ENCODE measurements at places on chromosomes 11 and 22.

- no peak for DNase-seq
These were observed 8.1 kb upstream of the PANX2 start for GRCh38 chr22:50162391-50162956.

DNA sequence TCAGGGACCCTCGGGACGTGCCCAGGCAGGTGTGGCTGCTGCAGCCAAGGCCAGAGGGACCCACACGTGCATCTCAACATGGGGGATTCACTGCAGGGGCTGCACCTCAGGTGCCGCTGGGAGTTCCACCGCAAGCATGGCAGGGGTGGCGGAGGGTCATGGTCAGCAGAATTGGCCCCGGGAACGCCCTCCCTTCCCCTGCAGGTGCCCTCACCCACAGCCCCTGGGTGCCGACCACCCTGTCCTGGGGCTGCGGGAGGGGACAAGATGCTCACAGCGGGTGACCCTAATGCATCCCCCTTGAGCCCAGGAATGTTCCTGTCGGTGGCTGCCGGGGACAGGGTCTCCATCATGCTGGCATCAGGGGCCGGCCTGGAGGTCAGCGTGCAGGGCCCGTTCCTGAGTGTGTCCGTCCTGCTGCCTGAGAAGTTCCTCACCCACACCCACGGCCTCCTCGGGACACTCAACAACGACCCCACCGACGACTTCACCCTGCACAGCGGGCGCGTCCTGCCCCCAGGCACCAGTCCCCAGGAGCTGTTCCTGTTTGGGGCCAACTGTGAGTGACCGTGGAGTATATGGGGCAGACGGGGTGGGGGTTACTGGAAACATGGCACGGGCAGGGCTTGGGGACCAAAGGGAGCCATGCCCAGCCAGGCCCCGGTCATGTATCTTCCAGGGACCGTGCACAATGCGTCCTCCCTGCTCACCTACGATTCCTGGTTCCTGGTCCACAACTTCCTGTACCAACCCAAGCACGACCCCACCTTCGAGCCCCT, 5.8 kb downstream of the SUSD2 start:
- no peak for DNase-seq

DNA sequence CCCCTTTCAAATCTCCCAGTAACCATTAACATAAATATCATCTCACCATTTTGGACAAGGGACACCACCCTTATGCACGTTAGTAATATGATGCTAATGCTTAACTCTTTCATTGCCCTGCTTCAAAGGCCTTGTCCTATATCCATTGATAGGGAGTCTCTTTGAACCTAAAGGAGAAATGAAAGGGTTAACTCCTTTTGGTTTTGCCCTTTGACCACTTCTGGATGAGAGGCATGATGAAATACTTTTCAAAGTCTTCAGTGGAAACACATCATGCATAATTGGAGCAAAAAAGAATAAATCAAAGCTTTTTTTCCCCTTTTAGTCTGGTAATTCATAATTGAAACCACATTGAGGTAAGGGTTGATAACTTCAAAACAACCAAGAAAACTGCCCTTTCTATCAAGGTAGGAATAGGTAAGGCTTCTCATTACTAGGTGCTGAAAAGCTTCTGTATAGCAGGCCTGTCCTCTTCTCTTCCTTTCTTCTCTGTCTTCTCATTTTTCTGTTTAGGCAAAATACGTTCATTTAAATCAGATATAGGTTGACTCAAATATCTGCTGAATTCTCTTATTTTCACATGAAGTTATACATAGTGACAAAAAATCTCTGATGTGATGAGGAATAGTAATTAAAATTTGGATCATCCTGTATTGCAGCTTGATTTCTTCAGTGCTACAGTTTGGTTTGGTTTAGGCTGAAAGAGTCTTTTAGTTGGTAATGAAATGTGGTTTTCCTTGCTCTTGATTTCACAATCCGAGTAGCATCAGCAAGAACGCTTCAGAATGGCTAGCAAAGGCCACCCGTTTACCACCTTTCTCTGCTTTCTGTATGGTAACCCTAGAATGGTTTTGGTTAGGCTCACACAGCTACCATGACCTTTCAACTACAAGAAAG, 94.8 kb downstream of the EXT2 start:
- no peak for DNase-seq

GRCh38 chr22:37996079-37996478, 11.7 kb upstream of the SOX10 start:
- DNase-seq = no peak

- no peak for DNase-seq
These were observed 725.1 kb upstream of the CHORDC1 start for GRCh38 chr11:90947930-90948329.

DNA sequence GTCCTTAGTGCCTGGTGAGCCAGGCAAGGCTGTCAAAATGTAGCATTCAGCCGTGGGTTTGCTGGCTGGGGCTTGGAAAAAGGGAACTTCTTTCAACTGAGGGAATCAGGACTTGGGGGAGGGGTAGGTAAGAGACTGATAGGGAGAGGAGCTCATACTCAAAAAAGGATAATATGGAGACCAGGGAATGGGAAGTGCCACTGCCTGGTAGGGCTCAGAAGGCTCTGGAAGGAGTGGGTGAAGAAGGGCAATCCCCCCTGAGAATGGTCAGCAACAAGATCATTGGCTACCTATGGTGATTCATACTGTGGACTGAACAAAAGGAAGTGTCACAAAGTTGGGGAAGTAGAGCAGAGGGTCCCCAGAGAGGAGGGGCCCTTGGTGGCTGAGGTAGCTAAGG, 1.9 kb downstream of the CNGA4 start:
- no peak for DNase-seq

- no peak for DNase-seq
These were observed 8.6 kb downstream of the CFL1 start for GRCh38 chr11:65849366-65849765.

DNA sequence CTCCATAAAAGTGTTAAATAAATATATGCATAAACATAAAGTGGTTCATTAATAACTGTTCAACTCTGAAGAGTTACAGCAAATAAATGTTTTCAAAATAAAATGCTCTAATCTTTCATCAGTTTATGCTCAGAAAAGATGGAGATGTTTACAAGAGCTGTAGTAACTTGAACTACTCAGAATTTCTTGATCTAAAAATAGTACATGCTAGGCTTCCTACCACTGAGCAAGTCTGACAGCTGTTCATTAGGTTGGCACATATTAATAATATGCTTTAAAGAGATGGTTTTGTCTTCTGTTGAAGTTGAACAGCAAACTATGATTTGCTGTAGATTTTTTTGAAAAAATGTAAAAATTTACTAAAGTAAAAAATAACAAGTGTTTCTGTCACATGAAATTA, 10.8 kb upstream of the SLN start:
- DNase-seq = no peak

DNA sequence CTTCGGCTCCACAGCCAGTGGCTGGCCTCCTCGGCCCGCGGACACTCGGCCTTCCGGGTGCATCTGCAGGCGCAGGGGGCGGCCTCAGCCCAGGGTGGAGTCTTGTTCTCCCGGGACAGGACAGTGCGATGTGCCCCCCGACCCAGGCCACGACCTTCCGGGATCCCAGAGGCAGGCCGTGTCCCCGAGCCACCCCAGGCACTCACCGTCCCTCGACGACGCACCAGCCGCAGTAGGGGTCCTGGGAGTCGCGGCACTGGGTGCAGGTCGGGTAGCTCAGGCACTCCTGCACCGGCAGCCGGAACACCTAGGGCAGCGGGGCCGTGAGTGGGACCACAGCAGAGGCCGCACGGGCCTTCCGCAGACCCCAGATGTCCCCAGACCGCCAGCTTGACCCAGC, 17.6 kb upstream of the MAPK11 start:
- DNase-seq = no peak

- no peak for DNase-seq
These were observed 54.1 kb downstream of the MYH9 start for GRCh38 chr22:36333644-36334043.

GRCh38 chr11:132790466-132790865, 741.8 kb downstream of the OPCML start:
- DNase-seq = no peak

DNA sequence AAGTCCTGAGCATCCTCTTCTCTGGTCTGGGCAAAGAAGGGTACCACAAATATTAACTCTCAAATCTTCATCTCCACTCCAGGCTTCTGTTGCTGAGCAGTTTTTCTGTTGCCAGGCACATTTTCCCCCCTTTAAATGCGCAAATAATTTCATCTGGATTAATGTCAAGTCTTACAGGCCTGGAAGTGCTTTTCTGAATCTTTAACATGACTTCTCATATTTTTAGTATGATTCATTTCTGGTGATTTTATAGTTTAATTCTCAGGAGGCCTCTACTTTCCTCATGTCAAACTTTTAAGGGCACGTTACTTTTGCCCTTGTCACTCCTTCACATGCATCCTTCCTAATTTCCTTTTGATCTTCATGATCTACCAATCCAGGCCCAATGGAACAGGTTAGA, 510.2 kb downstream of the METTL15 start:
- DNase-seq = no peak

- DNase-seq = no peak
These were observed 22.3 kb downstream of the TTLL1 start for GRCh38 chr22:43066844-43067385.

GRCh38 chr11:40227730-40228129, 1231.7 kb downstream of the LRRC4C start:
- peak; percentile 16 for DNase-seq

DNA sequence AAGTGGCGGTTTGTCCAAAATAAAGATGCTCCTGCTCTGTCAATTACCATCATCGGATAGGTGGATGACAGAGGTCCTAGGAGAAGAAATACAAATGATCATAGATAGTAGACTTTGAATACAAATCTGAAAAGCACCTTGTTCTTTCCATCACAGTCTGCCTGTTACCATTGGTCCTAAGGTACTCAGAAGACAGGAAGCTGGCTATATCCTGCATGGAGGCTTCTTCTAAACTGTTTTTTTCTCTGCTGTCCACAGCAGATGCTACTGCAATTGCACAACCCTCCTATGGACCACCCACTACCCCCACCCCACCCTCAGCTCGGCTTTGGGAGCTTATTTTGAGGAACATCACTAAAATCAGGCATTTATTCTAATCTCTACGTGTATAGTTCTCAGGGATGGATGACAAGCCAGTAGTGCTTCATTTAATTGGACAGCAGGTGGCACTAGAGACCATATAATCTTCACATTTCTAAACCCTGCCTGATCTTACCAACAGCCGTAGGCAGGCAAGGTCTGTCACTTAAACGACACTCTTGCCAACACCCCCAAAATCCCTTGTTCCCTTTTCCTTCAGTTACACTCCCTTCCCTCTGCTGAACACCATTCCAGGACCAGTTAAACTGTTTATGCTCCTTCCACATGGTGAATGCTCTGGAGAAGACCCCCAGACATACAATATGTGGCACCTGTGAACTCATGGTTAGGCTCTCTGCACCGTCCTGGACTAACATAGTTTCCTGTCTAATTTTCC, 6.6 kb upstream of the PTS start:
- DNase-seq = peak; percentile 56

- DNase-seq = no peak
These were observed 151.6 kb downstream of the FAT3 start for GRCh38 chr11:92376146-92376599.

DNA sequence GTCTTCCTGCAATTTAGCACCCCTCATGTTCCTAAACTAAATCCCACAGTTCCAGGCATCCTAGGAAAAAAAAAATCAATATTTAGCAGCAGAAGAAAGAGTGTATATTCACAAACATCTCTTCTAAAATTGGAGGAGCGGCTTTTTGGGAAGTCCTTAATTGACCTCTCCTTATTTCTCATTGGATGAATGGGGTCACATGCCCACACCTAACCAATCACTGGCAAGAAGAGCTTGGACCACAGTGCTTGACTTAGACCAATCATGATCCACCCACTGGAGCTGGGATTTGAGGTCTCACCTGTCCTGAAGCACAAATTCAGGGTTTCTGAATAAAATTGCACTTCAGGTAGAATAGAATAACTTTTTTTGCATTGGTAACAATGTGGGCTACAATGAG, 16.0 kb downstream of the CD44 start:
- DNase-seq = no peak

DNA sequence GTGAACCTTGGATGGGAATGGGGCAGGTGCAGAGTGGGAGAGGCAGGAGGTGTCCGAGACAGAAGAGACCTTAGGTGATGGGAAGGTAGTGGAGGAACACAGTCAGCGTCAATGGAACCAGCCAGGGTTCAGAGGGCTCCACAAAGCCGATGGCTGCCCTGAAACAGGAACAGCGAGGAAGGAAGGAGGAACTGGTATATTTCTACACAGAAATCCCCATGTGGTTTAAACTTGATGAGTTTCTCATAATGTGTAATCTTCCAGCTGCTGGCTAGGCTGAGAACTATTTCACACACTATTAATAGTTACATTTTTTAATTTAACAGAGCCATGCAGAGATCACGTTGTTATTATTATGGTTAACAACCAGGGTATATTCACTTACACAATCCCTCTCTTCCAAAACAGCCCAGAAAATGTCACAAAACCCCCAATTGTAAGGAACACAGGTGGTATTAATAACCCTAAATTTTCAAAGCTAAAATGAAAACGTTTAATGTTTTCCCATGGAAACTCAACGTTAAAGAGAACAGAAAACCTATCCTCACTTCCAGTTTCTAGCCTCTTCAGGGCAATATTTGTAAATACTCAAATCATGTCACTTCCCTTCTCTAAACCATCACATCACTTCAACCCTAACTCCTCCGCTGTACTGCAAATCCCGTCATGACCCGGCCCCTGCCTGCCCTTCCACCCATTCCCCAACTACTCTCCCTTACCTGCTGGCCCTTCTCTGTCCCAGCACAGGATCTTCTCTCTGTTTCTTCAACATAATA, 74.5 kb upstream of the ARFGAP3 start:
- DNase-seq = peak; percentile 79

- no peak for DNase-seq
These were observed 18.4 kb downstream of the TTC12 start for GRCh38 chr11:113332638-113333329.

GRCh38 chr22:28716686-28717085, 24.9 kb downstream of the CHEK2 start:
- no peak for DNase-seq

GRCh38 chr11:112606656-112607055, 346.0 kb upstream of the PLET1 start:
- DNase-seq = no peak

DNA sequence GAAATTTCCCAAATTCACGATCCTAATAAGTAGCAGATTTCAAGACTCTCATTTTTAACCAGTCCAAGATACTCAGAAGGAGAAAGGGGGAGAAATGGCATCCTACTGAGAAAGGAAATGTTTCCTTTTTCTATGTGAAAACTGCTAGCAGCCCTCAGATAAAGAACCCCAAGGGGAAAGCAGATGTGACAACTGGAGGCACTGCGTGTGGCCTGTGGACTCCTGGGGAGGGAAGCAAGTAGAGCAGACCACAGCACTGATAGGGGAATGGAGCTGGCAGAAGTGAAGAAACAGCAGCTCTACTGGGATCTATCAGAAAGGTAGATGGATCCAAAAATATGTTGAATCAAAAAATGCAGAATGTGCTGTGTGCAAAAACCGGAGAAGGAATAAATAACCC, 239.7 kb upstream of the API5 start:
- DNase-seq = no peak

DNA sequence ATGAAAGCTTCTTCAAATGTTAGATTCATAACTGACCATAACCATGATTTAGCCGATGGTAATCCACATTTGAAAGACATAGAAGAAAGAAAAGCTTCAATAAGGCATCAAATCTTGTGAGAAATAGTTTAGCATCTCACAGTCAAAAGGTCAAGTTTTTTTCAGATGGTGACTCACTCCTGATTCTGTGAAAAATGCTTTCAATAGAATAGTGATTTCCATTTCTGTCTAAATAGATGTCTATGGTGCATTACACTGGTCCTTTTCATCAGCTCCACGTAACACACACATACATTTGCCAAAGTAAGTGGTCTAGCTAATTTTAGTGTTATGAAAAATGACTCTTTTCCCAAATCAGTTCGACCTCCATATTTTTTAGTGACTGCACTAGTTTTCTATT, 139.2 kb downstream of the LRRC4C start:
- DNase-seq = no peak

All from GM12878 (cell line).